ENCODE measurements at places on chromosomes 12 and 14. TPM values are rescaled to one million over a fixed set of nuclear protein-coding genes. Genes with fewer than 3 reads are reported as not detected.

GRCh38 chr12:77007476-77007875 lies 57.9 kb downstream of the E2F7 start:
- no peaks in the 10 kb centered on the region for H3K27me3 ChIP-seq
- no peak overlapping the region for H3K27ac ChIP-seq
- no peak overlapping the region for H3K4me3 ChIP-seq

DNA sequence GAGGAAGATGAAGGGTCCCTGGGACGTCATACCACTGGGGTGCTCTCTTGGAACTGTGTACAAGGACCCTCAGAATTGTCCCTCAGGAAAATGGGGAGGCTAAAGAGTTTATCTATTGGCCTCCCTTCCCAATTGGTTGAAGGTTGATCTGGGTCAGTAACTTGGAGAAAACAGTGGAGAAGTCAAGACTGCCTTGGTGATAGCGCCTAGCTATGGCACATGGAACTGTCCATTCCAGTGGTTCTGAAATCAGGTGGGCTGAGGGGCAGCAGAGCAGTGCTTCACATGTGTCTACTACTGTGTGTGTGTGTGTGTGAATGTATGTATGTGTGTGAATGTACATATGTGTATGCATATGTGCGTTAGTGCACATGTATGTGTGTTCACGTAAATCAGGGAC lies 316.1 kb downstream of the AACS start:
- no peak overlapping the region for H3K4me3 ChIP-seq
- no peaks in the 10 kb centered on the region for H3K4me1 ChIP-seq
- H3K27ac ChIP-seq: no peak overlapping the region

- no peaks in the 10 kb centered on the region for H3K36me3 ChIP-seq
- H3K27ac ChIP-seq: no peak overlapping the region
- H3K4me1 ChIP-seq: no peaks in the 10 kb centered on the region
- H3K27me3 ChIP-seq: no peaks in the 10 kb centered on the region
Observed at GRCh38 chr12:15020156-15020555, 47.3 kb downstream of the PDE6H start.

- H3K36me3 ChIP-seq: peaks cover 22% of the 10 kb centered on the region
- no peak for DNase-seq
- H3K27me3 ChIP-seq: no peaks in the 10 kb centered on the region
- H3K27ac ChIP-seq: no peak overlapping the region
- no peak overlapping the region for H3K4me3 ChIP-seq
Observed at GRCh38 chr12:3285570-3285969, 205.4 kb upstream of the PRMT8 start.

- DNase-seq: no peak
- no peaks in the 10 kb centered on the region for H3K4me1 ChIP-seq
- H3K27ac ChIP-seq: no peak overlapping the region
- H3K4me3 ChIP-seq: no peak overlapping the region
- no peaks in the 10 kb centered on the region for H3K27me3 ChIP-seq
Observed at GRCh38 chr14:80313806-80314205, 102.5 kb upstream of the DIO2 start.

DNA sequence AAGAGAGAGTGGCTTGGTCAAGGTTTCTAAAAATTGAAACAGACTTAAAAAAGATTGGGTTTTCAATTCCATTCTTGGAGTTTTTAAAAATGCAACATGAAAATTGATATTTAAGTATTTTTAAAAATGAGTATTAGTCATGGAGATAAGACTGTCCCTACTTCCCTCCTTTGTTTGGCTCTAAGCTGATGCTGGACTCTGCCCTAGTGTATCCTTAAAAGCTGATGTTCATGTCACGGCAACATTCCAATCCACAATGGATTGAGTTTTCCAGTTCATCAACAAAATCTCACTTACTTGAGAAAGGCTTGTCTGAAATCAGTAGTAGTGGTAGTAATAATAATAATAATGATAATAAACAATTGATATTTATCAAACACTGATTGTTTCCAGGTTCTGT lies 119.0 kb upstream of the SLC38A2 start:
- H3K27me3 ChIP-seq: no peaks in the 10 kb centered on the region
- peaks cover 23% of the 10 kb centered on the region for H3K4me1 ChIP-seq
- DNase-seq: no peak
- H3K4me3 ChIP-seq: no peak overlapping the region
- H3K27ac ChIP-seq: peak overlapping the region; percentile 72

- no peak for DNase-seq
- H3K36me3 ChIP-seq: no peaks in the 10 kb centered on the region
- no peak overlapping the region for H3K4me3 ChIP-seq
- H3K27me3 ChIP-seq: no peaks in the 10 kb centered on the region
- H3K4me1 ChIP-seq: peaks cover 15% of the 10 kb centered on the region
Observed at GRCh38 chr12:22048351-22049041, 2.5 kb downstream of the CMAS start.

DNA sequence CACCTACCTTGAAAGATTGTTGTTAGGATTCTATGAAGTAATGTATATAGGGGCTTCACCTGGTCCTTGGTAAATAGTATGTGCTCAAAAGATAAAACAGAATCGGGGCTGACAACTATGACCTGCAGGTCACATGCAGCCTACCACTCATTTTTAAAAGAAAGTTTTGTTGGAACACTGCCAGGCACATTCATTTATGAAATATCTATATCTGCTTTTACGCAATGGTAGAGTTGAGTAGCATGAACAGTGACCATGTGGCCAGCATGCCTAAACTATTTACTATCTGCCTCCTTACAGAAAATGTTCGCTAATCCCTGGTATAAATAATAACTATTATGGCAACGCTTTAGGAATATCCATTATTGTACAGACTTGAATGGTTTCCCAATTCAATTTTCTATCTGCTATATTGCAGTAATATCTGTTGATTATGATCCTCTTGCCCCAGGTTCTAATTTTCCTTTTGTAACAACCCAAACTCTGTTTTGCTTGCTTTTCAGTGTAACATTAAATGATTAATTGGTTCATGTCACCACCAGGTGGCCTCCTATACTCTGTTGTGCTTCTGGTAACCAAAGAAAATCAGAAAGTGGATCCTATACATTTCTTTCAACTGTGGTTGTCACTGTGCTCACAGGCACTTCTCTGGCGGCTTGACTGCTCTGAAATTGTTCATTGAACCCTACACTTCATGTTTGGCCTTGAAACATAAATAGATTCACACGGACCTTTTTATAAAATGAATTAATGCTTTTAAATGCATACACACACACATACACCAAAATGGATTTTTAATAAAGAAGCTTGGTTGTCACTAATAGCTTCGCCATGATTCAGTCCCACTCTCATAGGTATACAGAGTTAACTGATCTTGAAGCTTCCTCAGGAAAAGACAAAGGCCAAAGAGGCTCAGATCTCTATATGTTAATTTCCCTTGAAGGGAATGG lies 227.7 kb upstream of the NPAS3 start:
- H3K27ac ChIP-seq: no peak overlapping the region
- DNase-seq: no peak
- no peak overlapping the region for H3K4me3 ChIP-seq

DNA sequence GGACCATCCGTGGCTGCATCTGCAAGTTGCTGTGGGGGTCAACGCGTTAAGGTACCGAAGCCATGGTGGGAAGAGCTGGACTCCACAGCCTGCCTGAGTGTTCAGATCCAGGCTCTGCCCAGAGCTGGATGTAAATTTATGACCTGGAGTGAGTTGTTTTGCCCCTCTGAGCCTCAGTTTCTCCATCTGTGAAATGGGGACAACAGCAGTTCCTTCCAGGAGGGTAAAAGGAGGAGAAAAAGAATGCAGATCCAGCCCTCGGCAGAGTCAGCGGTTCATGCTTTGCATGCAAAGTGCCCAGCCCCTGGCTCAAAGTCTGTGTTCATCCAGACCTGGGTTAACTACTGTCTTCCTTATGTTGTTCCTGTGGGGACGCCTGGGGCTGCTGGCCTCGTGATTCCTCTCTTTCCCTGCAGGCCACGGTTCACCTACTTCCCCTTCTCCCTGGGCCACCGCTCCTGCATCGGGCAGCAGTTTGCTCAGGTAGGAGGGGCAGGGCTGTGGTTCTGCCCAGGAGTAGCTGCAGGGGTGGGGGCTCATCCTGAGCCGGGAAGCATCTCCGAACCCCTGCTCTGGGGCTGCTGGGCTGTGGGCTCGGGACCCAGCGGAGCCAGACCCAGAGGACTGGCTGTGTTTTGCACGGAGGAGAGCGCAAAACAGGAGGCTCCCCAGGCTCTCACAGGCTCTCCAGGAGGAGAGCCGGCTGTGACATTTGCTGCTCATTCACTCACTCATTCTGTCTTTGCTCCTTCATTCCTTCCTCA lies 41.9 kb downstream of the CYP46A1 start:
- H3K27me3 ChIP-seq: no peaks in the 10 kb centered on the region
- peak; percentile 41 for DNase-seq
- H3K27ac ChIP-seq: no peak overlapping the region
- no peak overlapping the region for H3K4me3 ChIP-seq
- H3K4me1 ChIP-seq: no peaks in the 10 kb centered on the region

DNA sequence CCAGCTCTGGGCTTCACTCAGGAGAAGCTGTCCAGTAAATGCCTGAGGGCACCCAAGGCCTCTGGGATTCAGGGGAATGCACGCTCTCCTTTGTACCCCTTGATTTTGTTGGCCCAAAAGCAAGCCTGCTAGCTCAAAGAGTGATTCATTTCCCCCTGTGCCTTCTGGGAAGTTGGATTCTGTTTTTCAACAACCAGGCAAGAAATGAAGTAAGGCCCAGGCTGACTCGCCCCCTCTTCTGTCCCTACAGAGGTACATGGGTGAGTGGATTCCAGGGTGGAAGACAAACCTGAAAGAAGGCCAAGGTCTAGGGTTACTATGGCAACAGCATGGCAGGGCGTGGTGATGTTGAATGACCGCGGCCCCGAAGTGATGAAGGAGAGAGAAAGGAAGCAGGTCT lies 9.3 kb upstream of the SERPINA5 start:
- no peak overlapping the region for H3K4me3 ChIP-seq
- H3K27ac ChIP-seq: no peak overlapping the region
- H3K27me3 ChIP-seq: no peaks in the 10 kb centered on the region
- H3K36me3 ChIP-seq: no peaks in the 10 kb centered on the region
- H3K4me1 ChIP-seq: no peaks in the 10 kb centered on the region
- no peak for DNase-seq

- H3K36me3 ChIP-seq: no peaks in the 10 kb centered on the region
- H3K4me3 ChIP-seq: no peak overlapping the region
- H3K27me3 ChIP-seq: no peaks in the 10 kb centered on the region
Observed at GRCh38 chr12:78118486-78118885, 287.8 kb downstream of the NAV3 start.

DNA sequence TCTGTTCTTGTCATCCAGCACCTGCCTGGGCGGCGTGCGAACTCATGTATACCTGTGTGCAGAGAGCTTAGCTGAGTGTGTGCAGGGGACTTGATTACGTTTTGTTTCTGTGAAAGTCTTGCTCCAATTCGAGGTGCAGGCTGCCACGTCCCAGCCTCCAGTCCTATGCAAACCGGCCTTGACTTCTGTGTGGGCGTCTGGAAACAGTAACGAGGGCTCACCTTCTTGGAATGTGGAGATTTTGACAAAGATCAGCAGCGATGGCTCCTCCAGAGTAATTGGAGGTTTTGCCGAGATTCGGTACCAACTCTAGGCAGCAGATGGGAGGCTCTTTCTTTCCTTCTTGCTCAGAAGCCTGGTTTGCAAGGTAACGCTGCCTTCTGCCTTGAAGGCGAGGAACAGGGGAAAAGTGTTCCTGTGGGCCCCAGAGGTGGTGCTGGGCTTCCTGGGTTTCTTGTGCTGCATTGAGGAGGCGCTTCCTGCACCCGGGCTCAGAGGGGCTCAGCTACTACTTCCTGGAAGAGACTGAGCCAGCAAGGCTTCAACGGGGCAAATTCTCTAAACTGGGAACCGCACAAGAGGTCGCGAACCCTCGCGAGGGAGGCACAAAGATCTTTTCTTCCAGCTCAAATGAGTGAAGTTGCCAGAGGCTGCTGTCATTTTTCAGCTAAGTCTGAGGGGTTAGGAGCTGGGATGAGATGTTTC lies 249.0 kb downstream of the AACS start:
- H3K36me3 ChIP-seq: no peaks in the 10 kb centered on the region
- no peak overlapping the region for H3K27ac ChIP-seq
- peaks cover 13% of the 10 kb centered on the region for H3K27me3 ChIP-seq
- H3K4me1 ChIP-seq: no peaks in the 10 kb centered on the region
- no peak for DNase-seq
- no peak overlapping the region for H3K4me3 ChIP-seq

DNA sequence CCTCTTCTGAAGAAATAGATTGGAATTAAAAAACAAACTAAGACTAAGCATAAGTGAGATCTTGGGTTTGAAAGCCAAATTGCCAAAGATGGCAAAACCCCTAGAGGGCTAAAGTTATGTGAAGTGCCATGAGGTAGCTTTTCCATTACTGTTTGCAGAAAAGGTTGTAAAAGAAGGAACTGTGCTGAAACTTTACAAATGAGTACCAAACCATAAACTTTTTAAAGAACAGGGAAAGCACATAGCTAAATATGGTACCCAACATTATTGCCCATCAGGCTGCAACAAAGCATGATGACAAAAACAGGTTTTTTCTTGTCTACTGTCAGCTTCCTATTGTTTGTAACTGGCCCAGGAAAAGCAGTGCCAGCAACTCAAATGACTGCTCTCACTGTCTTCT lies 224.2 kb downstream of the RAD51B start:
- no peak overlapping the region for H3K4me3 ChIP-seq
- peaks cover 9% of the 10 kb centered on the region for H3K4me1 ChIP-seq
- DNase-seq: no peak
- no peaks in the 10 kb centered on the region for H3K36me3 ChIP-seq
- no peaks in the 10 kb centered on the region for H3K27me3 ChIP-seq

DNA sequence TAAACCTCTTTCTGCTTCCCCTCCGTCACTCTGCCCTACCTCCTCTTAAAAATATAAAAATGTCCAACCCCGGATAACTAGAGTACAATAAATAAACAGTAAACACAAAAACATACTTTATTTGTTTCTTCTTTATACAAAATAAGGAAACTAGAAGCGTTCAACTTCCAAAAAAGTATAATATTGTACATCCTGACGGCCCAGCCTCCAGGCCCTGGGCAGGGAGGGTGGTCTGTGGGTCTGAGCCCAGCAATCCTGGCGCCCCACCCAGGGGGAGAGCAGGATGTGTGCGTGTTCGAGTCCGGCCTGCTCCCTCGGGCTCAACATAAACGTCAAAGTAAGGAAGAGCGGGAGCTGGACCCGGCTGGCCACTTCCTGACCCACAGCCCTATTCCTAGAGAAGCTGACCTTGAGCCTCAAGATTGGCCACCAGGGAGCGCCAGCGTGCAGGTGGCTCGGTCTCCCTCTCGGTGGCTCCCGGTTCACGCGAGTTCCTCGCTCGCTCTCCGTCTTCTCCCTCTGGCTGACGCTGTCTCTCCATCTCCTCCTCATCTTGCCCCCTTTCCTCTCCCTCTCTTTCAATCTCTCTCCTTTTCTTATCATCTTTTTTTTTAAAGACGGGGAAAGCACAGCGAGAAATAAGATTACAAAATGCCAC lies 9.4 kb downstream of the LHX5 start:
- DNase-seq: peak; percentile 89
- no peak overlapping the region for H3K27ac ChIP-seq
- peaks cover 89% of the 10 kb centered on the region for H3K27me3 ChIP-seq
- H3K4me3 ChIP-seq: no peak overlapping the region
- H3K36me3 ChIP-seq: no peaks in the 10 kb centered on the region
- H3K4me1 ChIP-seq: peaks cover 31% of the 10 kb centered on the region

WSCD2 gene
- total RNA-seq: 1.7 TPM

KRT77 gene
- total RNA-seq: not detected

PIANP gene
- 0.20 TPM for total RNA-seq

ITGA7 gene
- 14.7 TPM for total RNA-seq

FGF23 gene
- not detected for total RNA-seq
